ENCODE measurements at places on chromosomes 11 and 22.

DNA sequence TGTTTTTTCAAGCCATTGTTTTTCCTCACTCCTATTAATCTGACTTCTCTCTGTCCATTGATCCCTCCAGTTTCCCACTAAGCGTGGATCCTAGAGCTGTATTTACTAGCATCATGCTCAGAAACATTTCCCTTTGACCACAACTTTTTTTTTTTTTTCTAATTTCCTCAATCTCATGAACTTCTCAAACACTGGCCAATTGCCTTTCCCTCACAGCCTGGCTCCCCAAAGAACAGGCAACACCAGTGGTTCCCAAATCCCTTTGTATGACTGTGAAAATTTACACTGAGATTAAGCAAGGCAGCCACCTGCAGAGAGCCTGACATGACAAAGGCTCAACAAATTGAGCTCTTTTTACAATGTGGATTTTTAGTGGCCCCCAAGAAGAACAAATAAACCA, 1.4 kb upstream of the TPP1 start:
- no peak for DNase-seq

GRCh38 chr11:35141571-35141971, 2.6 kb downstream of the CD44 start:
- no peak for DNase-seq

- DNase-seq = no peak
Measured at GRCh38 chr22:17460895-17461294, 91.6 kb downstream of the CECR2 start.

- DNase-seq = no peak
Measured at GRCh38 chr22:36585841-36586240, 56.9 kb upstream of the EIF3D start.

DNA sequence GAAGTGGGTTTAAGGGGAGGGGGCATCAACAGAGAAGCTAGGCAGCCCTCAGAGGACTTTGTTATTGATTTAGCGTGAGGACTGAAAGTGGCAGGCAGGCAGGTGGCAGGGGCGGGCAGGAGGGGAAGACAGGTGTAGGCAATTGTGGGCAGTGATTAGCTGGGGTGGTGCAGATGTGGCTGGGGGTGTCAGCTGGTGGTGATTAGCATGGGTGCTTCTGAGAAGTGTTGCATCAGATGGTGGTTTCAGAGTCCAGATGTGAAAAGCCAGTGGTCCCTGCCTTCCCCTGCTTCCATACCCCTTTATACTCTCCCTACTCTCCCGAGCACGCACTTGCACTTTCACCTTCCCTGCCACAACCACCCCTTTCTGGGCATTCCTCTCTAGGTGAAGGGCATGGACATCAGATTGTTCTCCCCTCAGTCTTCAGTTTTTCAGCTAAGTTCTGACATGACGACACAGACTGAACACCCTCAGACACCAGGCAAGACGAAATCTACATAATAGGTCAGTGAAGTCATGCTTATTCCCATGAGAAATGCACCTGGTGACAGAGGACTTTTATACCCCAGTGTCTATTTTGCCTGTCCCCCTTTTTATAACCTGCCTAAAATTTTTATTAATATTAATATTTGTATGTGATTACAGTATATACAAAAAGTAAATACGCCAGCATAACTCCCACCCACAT, 435.7 kb upstream of the CADM1 start:
- no peak for DNase-seq

DNA sequence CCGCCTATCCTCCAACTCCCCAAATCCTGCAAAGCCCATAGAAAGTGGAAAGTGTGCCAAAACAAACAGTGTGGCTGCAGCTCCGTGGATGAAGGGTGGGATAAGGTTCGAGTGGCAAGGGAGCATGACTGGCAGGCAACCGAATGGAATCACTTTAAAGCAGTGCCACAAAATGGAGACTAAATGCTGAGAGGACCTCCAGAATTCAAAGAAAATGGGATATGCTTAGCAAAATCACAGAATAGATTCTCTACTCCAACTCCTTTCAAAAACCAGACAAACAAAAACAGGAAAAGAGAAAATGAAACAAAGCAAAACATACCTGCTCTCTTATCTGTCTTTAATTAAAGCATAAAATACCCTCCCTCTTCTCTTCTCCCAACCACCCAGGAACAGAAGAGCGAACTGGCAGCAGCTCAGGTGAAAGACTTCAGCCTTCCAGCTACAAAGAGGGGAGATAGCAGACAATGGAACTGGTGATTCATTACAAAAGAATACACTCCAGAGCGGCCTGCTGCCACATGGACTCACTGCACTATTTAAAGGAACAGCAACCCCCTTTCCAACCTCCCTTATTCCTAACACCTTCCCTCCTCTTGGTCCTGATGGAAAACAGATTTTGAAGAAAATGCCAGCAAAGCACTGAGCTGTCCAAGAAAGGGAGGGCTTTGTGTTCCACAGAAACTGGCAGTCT, 118.5 kb downstream of the APOL5 start:
- DNase-seq = no peak

DNA sequence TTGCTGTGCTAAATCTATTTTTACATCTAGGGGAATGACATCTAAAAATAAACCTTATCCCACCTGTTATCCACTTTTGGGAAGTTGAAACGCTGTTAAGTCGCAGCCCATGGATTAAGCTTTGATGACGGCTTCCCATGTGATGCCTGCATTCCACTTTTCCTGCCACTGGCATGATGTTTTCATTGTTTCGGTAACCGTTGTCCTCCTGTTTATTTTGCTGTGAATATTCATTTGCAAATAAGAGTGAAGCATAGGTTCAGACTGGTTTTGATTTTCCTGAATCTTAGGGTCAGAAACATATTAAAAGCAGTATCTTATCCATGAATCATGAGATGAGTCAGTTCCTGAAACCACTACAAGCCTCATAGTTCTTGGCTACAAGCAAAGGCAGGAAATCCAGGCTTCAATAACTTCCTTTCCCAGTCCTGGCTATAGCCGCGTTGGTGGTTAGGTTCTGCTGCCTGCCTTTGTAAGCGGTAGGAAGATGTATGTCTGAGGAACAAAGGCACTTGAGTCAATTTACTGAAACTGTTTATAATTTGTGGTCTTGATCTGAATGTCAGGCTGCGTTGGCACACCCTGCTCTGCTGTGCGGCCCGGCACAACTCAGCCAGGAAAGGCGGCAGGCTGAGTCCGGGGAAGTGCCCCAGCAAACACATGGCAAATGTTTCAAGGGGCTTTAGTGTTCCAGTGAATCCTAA, 19.4 kb downstream of the TEAD1 start:
- DNase-seq = no peak

DNA sequence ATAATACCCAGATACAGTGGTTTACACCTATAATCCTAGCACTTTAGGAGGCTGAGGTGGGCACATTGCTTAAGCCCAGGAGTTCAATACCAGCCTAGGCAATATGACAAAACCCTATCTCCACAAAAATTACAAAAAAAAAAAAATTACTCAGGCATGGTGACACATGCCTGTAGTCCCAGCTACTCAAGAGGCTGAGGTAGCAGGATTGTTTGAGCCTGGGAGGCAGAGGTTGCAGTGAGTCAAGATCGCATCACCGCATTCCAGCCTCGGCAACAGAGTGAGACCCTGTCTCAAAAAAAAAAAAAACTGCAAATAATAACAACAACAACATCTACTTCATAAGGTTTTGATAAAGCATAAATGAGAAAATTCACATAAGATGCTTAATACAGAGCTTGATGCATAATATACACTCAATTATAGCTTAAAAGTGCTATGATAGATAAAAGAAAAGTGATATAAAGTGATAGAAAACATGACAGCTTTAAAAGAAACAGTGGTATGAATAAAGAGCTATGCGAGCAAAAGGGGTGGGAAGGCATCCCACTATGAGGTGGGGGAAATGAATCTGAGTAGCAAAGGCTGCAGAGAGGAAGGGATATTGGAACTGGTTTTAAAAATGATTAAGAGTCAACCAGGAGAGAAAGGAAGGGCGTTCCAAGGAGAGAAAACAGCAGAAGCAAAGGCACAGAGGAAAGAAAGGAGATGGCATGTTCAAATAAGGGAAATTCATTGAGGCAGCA, 197.6 kb downstream of the KIF18A start:
- no peak for DNase-seq

DNA sequence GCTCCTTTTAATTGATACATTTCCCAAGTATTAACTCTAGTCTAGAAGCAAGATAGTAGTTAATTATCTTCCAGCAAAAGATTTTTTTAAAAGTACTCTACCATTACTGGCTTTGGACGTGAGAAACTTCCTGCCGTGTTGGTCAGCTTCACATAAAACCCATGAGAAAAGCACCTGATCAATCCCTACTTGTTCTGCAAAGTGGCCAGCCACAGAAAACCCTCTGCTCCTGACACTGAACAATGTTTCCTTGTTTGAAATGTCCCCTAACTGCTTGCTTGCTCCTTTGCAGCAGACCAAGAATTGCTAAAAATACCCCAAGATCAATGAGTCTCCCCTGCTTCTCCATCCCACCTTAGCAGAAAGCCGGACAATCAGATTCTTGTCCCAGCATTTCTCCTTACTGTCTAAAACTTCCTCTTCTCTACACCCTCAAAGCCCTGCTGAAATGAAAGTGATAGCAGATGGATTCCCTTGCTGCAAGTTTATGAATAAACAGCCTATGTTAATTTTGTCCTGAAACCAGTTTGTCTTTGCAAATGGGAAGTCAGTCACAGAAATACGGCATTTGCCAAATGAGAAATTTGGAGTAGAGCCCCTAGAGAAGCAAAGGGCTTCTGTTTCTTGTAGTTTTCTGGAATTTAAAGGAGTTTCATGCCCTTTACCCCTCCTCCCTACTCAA, 207.1 kb upstream of the ARHGAP20 start:
- no peak for DNase-seq

DNA sequence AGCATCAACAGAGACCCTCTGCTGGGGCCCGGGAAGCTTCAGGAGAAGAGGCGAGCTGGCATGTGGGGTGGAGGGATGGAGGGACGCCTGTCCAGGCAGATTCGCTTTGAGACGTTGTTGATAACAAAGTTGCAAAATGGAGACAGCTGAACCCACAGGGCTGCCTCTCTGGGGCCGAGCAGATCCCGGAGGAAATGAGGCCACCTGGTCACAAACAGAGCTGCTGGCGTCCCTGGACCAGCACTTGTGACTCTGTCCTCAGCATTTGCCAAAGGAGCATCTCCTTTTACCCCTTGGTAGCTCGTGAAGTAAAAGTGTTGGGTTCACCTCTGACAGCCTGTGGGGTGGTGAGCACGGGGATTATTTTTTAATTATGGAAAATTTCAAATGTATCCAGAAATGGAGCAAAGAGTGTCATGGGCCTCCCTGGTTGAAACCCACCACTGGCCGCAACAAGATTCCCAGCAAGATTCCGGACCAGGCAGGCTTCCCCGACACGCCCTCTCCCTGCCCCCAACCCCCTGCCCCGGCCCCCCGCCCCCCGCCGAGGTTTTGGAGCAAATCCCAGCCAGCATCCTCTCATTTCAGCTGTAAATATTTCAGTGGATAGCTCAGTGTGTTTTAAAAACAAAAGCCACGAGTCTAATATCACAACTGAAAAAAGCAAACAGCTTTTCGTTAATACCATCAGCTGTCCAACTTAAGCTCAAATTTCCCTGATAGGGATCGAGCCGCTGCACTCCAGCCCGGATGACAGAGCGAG, 20.3 kb downstream of the GRAMD4 start:
- DNase-seq = no peak

- peak; percentile 86 for DNase-seq
Measured at GRCh38 chr11:1382831-1383607, 6.7 kb upstream of the BRSK2 start.

Measured in GM12891 (cell line).